ENCODE measurements at places on chromosomes 13 and 19.

DNA sequence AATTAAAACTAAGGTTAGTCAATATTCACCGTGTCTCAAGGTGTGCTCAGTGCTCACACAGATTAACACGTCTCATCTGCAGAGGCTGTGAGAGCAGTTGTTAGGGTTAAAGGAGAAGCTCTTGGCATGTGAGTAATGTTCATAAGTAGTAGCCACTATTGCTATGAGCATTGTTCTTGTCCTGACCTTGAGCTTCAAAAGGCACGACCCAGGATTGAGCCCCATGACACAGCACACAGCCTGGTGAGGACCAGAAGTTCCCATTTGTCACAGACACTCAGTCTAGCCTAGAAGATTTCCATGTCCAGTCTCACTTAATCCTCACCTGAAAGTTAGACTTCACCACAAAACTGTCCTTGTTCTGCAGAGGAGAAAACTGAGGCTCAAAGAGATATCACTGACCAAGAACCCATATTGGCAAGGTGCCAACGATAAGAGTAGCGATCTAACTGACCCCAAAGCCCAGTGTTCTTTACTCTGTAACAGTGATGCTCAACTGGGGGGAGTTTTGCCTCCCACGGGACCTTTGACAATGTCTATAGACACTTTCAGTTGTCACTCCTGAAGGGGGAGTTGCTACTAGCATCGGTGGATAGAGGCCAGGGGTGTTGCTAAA, 26.0 kb downstream of the FPR3 start:
- DNase-seq, result no peak

GRCh38 chr19:41328842-41329225, 18.9 kb downstream of the CCDC97 start:
- DNase-seq, result no peak

DNA sequence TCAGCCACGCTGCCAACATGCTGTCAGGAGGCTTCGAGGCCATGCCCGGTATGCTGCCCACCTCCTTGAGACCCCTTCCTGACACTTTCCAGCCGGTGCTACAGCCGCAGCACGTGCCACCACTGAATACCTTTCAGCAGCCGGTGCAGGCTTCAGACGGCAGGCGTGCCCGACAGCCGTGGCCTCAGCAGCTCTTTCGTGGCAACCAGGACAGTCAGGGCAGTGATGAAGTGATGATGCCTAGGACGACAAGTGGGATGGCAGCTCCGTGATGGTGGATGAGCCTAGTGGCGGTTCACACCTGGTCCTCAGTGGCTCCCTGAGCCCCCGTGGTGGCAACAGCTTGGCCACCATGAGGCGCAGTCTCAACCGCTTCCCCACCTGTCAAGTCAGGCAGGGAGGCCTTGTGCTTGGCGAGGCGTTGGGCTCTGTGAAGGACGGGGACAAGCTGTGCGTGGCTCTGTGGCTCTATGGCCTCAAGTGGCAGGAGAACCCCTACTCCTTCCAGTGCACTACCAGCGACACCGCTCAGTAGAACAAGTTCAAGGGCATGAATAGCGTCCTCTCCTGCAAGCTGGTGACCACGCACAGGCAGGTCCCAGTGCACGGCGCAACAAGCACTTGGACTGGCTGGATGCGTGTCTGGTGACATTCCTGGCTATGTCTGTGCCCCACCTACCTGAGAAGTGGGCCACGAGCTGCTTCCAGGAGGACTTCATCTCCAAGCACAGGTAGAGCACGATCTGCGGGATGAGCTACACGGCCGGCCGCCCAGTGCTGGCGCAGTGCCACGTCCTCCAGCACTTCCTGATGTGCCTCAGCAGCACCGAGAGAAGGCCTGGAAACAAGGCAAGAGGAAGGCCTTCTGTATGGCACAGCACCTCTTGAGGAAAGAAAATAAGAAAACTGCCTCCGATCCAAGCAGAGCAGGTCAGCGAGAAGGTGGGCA, 18.2 kb upstream of the ZNF14 start:
- DNase-seq, result no peak

GRCh38 chr19:3409346-3410064, 43.1 kb downstream of the NFIC start:
- no peak for DNase-seq

GRCh38 chr13:94956417-94957110, 244.2 kb upstream of the SOX21 start:
- DNase-seq, result no peak

DNA sequence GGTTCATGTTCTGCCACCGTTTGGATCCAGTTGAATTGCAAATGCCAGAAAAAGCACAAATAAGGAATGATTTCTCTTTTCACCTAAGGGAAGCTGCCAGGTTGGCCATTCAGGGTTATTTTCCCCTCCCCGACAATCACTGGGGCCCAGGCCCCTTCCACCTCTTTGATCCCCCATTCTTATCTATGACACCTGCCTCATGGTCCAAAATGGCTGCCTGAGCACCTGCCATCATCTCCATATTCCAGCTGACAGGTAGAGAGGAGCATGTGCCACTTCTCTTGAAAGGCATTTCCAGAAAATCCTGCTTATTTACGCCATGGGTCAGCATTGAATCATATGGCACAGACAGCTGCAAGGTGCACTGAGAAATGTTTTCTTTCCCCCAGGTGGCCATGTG, 15.7 kb downstream of the PTPRS start:
- DNase-seq, result no peak

DNA sequence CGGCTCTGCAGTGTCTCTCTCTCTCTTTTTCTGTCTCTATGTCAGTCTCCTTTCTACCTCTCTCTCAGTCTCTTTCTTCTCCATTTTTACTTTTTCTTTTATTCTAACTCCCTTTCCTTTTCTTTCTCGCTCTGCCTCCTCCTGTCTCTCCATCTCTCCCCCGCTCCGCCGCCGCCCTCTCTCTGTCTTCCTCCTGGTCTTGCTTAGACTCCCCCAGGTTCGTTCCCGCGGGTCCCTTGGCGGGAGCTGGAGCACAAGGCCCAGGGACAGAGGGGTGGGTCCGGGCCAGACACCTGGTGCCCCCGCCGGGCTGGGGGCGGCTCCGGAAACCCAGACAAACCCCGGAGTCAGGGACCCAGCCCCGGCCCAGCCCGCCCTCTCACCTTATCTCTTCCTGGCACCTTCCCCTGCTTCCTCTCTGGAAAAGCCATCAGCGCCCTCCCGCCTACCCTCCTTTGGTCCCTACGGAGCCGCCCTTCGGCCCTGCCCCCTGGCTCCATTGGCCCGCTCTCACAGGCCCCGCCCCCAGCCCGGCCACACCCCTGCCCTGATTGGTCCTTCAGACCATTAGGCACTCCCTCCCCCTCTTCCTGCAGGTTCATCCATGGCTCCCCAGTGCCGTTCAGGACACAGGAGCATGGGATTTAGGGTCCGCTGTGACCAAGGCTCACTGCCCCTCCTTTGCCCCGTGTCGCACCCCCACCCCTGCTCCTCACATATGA, 15.4 kb upstream of the NOP53 start:
- DNase-seq, result no peak

GRCh38 chr13:31982540-31982939, 49.0 kb upstream of the FRY start:
- no peak for DNase-seq

GRCh38 chr13:52744842-52745375, 5.3 kb upstream of the CNMD start:
- DNase-seq, result no peak

GRCh38 chr13:32917504-32917903, 98.7 kb upstream of the KL start:
- no peak for DNase-seq

All from retina (tissue), 1 donor.